T-helper 9 cell (primary cell): ENCODE measurements at places on chromosomes 4 and X.

- DNase-seq = no peak
Observed at GRCh38 chr4:75232546-75232945, 281.7 kb downstream of the RCHY1 start.

GRCh38 chrX:1221296-1221845, 8.9 kb upstream of the CRLF2 start:
- no peak for DNase-seq

GRCh38 chr4:6128221-6128850, 72.0 kb downstream of the JAKMIP1 start:
- DNase-seq = no peak

DNA sequence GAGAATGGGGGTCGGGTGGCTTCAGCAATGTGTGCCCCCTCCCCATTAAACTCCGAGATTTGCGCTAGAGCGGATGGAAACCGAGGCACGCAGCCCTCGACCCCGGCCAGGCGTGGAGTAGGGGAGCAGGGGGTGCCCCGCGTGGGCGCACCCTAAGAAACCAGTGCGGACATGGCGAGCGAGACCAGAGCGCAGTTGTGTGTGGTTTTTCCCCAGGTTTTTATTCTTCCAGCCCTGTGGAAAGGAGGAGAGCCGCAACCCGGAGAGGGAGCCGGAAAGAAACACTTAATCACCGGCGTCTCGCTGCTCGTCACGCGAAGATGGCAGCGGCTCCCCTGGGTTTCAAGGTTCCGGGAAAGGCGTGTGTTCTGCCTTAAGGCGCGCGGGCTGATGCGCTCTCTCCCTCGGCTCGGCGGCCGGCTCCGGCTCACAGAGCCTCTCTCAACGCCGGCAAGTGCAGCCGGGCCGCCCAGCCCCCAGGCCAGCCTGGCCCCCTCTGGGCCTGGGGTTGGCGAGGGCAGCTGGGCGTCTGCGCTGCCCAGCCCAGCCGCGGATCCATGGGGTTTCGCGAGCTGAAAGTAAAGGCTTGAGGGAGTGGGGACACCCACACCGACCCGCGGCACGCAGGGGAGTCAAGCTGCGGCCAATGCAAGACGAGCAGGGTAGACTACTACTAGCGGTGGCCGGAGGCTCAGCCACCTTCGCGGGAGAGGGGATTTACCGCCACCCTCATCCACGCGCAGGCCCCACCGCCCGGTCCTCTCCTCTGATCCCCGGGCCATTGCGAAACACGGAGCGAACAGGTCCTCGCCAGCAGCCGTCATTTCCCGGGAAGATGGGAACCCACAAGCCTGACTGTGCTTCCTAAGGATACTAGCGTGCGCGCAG, 74.0 kb upstream of the BCOR start:
- DNase-seq = no peak

DNA sequence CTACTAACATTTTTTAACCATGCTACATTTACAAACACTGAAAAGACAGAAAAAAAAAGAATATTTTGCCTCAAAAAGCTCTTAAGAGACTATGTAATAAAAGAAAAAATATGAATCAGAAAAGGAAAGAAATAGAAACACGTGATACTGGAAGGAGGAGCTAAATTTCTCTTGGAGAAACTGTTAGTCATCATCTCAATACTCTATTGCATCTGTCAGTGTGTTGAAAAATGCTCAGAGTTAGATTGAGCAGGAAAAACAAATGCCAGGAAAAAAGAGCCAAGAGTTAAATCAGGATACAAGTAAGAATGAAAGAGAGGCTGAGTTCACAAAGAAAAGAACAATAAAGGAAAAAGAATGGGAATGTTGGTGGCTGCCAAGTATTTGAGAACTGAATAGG, 2.6 kb downstream of the RAB28 start:
- no peak for DNase-seq

DNA sequence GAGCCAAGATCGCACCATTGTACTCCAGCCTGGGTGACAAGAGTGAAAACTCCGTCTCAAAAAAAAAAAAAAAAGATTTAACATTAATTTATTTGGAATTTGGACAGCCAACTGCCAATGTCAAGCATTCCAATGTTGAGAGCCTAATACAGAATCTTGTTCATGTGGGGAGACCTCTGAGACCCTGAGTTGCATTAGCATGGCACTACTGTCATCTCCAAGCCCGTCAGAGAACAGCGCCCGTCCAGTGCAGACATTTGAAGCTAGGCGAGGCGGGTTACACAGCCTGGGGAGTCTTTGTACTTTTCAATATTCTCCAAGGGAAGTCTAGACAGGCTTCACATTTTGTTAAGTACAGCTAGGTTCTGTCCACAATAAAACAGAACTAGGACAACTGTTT, 126.7 kb downstream of the CHRNA9 start:
- no peak for DNase-seq
